ENCODE measurements at places on chromosomes 3 and 15.

- no peak for DNase-seq
These were observed 26.5 kb downstream of the FRMD4B start for GRCh38 chr3:69359339-69359893.

- DNase-seq: no peak
These were observed 339.9 kb upstream of the BCHE start for GRCh38 chr3:166177130-166177529.

GRCh38 chr3:184874709-184875644 lies 63.0 kb downstream of the VPS8 start:
- DNase-seq: no peak

DNA sequence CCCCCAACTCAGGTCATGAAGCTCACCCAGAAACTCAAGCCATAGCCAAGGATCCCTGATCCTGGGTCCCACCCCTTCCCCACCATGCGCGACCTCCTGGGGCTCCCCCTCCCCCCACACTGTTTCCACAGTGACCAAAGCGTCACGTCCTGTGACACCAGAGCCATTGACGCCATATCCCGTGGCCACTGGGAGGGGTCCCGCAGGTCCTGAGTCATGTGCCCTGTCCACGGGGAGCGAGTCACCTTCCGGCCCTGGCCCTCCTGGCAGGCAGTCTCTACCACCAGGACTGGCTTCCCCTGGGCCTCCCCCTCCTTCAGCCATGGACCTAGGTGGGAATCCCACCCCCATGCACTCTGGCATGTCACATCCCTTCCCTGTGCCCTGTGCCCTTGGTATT lies 15.6 kb downstream of the SEMA3F start:
- no peak for DNase-seq

DNA sequence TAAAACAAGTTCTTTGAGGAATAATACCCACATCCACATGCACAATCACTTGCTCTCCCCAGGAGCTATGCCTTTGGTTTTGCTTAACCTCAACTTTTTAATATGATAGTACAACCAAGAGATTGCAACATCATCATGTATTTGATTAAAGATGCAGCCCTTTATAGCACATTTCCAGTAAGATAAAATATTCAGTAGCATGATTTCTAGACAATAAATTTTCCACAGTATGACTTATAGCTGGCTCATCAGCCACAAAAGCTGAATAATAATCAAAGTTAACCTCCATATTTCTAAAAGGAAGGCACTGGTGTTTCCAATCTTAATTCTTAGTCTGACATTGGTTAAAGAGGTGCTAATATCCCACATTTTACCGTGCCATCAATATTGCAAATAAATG lies 622.5 kb downstream of the TBL1XR1 start:
- DNase-seq: no peak

Data from stimulated activated CD4-positive, alpha-beta T cell treated with anti-CD3 and anti-CD28 coated beads, Interleukin-1b, Interleukin-23, amount 100 ng/mL, for 1 hour (primary cell).